Tibial nerve (tissue), 4 donors: ENCODE measurements at places on chromosomes 3 and 15.
A peak's percentile ranks its signal among the peaks of the same experiment; 100 is the strongest.

GRCh38 chr3:30649572-30650318 is 43.3 kb downstream of the TGFBR2 start:
- H3K4me3 ChIP-seq: no peak overlapping the region
- peaks cover 79% of the 10 kb centered on the region for H3K4me1 ChIP-seq
- DNase-seq: no peak
- no peaks in the 10 kb centered on the region for H3K36me3 ChIP-seq
- H3K27me3 ChIP-seq: no peaks in the 10 kb centered on the region

DNA sequence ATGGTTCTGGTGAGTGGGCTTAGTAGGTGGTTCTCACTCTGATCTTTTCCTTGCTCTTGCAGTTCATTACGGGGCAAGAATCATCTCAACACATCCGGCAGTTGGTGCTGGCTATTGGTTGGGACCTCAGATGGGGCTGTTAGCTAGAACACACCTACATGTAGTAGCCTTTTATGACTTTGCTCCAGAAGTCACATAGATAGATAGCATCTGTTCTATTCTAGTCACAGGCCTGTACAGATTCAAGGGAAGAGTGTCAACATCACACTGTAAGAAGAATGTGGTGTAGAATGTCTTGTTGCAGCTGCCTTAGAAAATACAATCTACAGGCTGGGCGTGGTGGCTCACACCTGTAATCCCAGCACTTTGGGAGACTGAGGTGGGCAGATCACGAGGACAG is 15.1 kb downstream of the RAB5A start:
- H3K4me3 ChIP-seq: no peak overlapping the region
- no peak overlapping the region for H3K27ac ChIP-seq
- H3K36me3 ChIP-seq: no peaks in the 10 kb centered on the region
- no peaks in the 10 kb centered on the region for H3K4me1 ChIP-seq

DNA sequence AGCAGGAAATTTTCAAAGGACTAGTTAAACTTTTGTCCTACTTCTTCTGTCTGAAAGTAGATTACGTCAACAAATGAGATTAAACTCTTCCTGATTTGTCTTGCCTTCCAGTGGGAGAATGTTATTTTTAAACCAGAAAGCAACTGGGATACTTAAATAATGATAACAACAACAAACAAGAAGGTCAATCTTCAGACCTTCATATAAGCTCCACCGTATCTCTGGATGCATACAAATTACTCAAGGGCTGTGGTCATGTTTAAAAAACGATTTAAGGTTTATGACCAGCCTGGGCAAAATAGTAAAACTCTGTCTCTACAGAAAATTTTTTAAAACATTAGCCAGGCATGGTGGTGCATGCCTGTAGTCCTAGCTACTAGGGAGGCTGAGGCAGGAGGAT is 145.3 kb upstream of the NPHP3 start:
- H3K36me3 ChIP-seq: no peaks in the 10 kb centered on the region
- no peak for DNase-seq
- no peaks in the 10 kb centered on the region for H3K27me3 ChIP-seq
- no peak overlapping the region for H3K27ac ChIP-seq
- no peaks in the 10 kb centered on the region for H3K4me1 ChIP-seq

DNA sequence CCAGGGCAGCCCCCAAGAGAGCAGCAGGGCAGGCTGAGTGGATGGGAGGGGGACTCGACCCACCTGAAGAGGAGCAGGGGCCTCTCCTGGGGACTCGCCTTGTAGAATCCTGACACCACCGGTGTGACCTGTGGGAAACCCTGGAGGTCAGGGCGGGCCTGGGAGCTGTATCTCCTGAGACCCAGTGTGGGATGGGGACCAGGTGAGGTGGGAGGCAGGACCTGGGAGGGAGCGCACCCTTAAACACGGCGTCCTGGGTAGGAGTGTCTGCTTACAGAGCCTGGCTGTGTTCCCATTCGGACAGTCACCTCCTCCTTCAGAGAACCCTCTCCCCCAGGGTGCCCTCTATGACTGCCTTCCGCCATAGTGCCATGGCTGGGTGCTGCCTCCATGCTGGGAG is 27.1 kb downstream of the C15orf39 start:
- H3K27me3 ChIP-seq: peaks cover 9% of the 10 kb centered on the region
- H3K4me1 ChIP-seq: no peaks in the 10 kb centered on the region
- H3K36me3 ChIP-seq: no peaks in the 10 kb centered on the region
- no peak overlapping the region for H3K4me3 ChIP-seq
- DNase-seq: no peak
- no peak overlapping the region for H3K27ac ChIP-seq

GRCh38 chr3:155391551-155391958 is 98.1 kb upstream of the STRIT1 start:
- no peaks in the 10 kb centered on the region for H3K27me3 ChIP-seq
- peak overlapping the region; percentile 14 for H3K27ac ChIP-seq
- no peaks in the 10 kb centered on the region for H3K4me1 ChIP-seq
- peak; percentile 68 for DNase-seq

DNA sequence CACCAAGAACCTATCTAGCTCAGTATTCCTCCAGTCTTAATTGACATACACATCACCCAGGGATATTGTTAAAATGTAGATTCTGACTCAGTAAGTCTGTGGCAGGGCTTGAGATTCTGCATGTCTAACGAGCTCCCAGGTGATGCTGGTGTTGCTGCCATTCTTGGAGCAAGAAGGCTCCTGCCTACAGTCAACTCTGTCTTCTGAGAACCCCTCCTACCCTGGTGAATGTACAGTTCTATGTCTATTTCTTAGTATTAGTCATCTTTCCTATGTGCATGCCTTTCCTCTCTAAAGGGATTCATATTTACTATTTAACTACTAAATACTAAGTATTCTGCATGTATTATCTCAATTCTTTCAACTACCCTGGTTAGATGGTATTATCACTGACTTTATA is 268.7 kb downstream of the EDEM1 start:
- DNase-seq: no peak
- no peak overlapping the region for H3K27ac ChIP-seq
- H3K36me3 ChIP-seq: no peaks in the 10 kb centered on the region
- no peaks in the 10 kb centered on the region for H3K27me3 ChIP-seq
- H3K4me3 ChIP-seq: no peak overlapping the region
- no peaks in the 10 kb centered on the region for H3K4me1 ChIP-seq

GRCh38 chr3:8759038-8759707 is 10.2 kb downstream of the OXTR start:
- H3K36me3 ChIP-seq: no peaks in the 10 kb centered on the region
- DNase-seq: no peak
- no peaks in the 10 kb centered on the region for H3K27me3 ChIP-seq
- H3K27ac ChIP-seq: no peak overlapping the region

DNA sequence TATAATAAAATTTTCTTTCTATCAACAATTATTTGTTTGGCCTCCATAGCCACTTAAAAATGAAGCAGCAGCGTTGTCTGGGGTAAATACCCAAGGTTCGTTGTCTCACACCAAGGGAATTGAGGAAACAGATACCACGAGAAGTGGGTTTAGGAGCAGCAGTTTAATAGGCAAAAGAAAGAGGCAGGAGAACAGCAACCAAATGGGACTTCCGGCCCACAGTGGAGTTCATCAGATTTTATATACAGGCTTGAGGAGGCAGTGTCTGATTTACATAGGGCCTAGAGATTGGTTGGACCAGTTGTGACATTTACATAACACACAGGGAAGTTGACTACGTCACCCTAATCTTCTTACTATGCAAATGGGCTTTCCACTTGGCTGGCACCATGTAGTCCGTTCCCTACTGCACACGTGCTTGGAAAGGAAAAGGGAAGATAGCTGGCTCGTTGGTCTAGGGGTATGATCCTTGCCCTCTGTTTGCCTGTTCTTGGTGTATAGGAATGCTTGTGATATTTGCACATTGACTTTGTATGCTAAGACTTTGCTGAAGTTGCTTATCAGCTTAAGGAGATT is 61.5 kb upstream of the SETMAR start:
- H3K27ac ChIP-seq: no peak overlapping the region
- no peaks in the 10 kb centered on the region for H3K36me3 ChIP-seq
- no peaks in the 10 kb centered on the region for H3K4me1 ChIP-seq
- H3K27me3 ChIP-seq: no peaks in the 10 kb centered on the region
- DNase-seq: no peak

DNA sequence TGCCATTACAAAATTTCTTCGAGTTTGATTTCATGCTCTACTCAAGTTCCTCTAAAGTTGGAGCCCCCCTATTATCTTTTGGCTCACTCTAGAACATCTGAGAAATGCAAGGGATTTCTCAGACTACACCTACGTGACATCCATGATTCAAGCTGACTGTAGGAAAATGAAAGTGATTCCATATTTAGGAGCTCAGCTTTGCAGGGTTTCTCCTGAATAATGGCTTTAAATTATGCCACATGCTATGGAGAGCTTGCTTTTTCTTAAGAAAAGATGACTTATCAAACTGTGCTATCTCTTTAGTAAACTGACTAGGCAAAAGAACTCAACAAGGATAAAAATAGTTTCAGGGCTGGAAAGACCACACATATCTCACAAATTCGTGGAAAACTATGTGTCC is 292.1 kb downstream of the LSAMP start:
- H3K36me3 ChIP-seq: no peaks in the 10 kb centered on the region
- no peak overlapping the region for H3K27ac ChIP-seq
- DNase-seq: no peak

GRCh38 chr15:65076486-65077290 is at the start of gene KBTBD13:
KBTBD13 (plus strand) TSS chr15:65076746; CDS start chr15:65076816, 70 bp downstream.
- peaks cover 20% of the 10 kb centered on the region for H3K4me1 ChIP-seq
- H3K36me3 ChIP-seq: no peaks in the 10 kb centered on the region
- no peak for DNase-seq
- no peak within 1 kb of the TSS for H3K27ac ChIP-seq
- H3K4me3 ChIP-seq: no peak within 1 kb of the TSS

- no peaks in the 10 kb centered on the region for H3K4me1 ChIP-seq
- no peaks in the 10 kb centered on the region for H3K27me3 ChIP-seq
- no peaks in the 10 kb centered on the region for H3K36me3 ChIP-seq
- no peak for DNase-seq
- no peak overlapping the region for H3K4me3 ChIP-seq
Observed at GRCh38 chr3:192842711-192843110, 74.9 kb downstream of the MB21D2 start.

GRCh38 chr15:56385908-56386307 is 20.7 kb downstream of the TEX9 start:
- no peak overlapping the region for H3K27ac ChIP-seq
- H3K36me3 ChIP-seq: peaks cover 14% of the 10 kb centered on the region
- H3K4me1 ChIP-seq: no peaks in the 10 kb centered on the region
- H3K27me3 ChIP-seq: no peaks in the 10 kb centered on the region

GRCh38 chr3:183434992-183435391 is 6.6 kb upstream of the MCF2L2 start:
- H3K4me3 ChIP-seq: no peak overlapping the region
- no peaks in the 10 kb centered on the region for H3K4me1 ChIP-seq
- no peak overlapping the region for H3K27ac ChIP-seq
- DNase-seq: no peak
- no peaks in the 10 kb centered on the region for H3K36me3 ChIP-seq
- no peaks in the 10 kb centered on the region for H3K27me3 ChIP-seq

GRCh38 chr15:41834096-41834495 is 4.6 kb upstream of the PLA2G4B start:
- no peak overlapping the region for H3K27ac ChIP-seq
- H3K4me1 ChIP-seq: no peaks in the 10 kb centered on the region
- H3K27me3 ChIP-seq: no peaks in the 10 kb centered on the region
- H3K36me3 ChIP-seq: peaks cover 3% of the 10 kb centered on the region

DNA sequence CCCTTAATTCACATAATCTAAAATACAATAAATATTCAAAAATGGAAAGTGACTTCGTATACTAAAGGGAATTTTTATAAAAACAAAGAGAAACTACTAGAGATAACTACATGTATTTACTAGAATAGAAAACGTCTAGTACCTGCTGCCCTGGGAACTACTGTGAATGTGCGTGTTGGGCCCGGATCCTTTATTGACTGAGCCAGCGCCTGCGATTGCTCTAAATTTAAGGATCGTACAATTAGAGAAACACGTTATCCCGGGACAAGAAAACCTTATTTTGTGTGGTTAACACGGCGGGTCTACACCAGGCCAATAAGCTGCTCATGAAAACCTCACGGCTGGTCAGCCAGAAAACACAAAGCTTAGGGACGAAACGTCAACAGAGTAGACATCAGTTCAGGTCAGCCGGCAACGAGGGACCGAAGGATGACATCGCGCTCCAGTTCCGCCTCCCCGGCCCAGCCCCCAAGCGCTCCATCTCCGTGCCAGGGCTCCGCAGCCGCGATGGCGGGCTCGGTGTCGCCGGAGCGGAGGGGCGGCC is 555 bp downstream of the TM2D3 start:
- DNase-seq: peak; percentile 21
- peaks cover 41% of the 10 kb centered on the region for H3K36me3 ChIP-seq
- H3K4me3 ChIP-seq: peak overlapping the region; percentile 87
- H3K27me3 ChIP-seq: no peaks in the 10 kb centered on the region
- peak overlapping the region; percentile 95 for H3K27ac ChIP-seq

GRCh38 chr3:69696367-69696766 is 42.9 kb upstream of the MITF start:
- no peak for DNase-seq
- H3K36me3 ChIP-seq: no peaks in the 10 kb centered on the region
- H3K4me1 ChIP-seq: no peaks in the 10 kb centered on the region
- no peak overlapping the region for H3K27ac ChIP-seq
- no peak overlapping the region for H3K4me3 ChIP-seq

DNA sequence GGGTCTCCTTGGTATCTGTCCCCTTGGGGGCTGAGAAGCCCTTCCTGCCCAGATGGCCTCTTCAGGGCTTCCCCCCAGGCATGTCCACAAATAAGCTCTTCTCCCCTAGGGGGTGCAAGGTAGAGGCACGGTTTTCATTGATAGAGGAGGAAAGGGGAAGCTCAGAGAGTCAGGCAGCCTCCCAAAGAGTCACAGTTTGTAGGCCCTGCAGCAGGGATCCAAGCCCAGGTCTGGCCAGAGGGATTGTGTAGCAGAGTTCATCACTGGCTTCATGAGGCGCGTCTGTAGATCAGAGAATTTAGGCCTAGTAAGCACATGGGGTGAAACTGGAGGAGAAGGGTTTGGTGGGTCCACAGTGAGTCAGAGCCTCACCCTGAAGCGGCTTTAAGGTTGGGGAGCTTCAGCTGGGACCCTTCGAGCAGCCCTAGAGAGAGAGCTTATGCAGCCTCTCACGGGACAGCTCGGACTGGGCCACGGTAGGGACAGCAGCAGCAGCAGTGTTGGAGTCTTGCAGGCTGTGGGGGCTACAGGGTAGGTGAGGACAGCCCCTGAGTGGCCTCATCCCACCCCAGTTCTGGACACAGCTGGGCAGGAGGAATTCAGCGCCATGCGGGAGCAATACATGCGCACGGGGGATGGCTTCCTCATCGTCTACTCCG is 37.5 kb upstream of the ESYT3 start:
- no peak for DNase-seq
- H3K36me3 ChIP-seq: no peaks in the 10 kb centered on the region
- no peaks in the 10 kb centered on the region for H3K4me1 ChIP-seq
- no peak overlapping the region for H3K27ac ChIP-seq
